ENCODE measurements at places on chromosomes 2 and 18.

GRCh38 chr2:21748501-21748900 is 624.7 kb downstream of the TDRD15 start:
- DNase-seq: no peak

DNA sequence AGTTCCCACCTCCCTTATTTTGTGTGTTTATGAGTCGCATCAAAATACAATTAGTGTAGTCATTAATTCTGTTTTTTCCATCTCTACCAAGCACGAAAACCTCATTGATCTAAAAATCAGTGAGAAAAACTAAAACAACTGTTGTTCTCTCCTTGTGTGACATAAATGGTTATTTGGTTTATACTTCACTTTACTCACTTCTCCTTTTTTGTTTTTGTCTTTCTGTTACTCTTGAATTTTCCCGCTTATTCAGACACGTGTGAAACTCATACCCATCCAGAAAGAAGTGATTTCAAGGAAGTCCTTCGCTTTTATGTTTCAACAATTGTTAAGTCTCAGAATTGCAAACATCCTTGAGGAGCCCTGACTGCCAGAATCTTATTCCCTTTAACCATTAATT is 121.6 kb downstream of the EML6 start:
- no peak for DNase-seq

DNA sequence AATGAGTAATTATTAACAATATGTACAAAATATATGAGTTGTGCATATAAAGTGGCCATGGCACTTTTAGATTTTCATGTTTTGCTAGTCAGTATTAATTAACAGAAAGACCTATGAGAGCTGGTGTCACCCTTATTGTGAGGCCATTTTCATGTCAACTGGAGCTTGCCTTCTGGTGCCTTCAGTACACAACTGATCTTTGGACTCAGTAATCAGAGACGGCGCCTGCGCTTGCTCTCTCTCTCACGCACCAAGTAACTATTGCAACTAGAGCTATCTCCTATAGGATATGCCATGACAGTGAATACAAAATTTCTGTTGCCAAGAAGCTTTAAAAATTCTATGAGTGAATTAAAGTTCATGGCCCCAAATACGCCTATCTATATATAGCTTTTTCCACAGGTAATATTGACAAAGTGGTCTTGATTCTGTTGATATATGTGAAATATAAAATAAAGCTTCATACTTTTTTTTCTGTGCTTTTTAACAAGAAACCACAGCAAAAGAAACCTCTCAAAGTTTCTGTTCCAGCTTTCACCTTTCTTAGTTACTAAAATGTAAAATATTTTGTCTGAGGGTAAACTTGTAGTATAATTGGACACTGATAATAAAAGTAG is 2.9 kb downstream of the SERTAD2 start:
- DNase-seq: no peak

- no peak for DNase-seq
Measured at GRCh38 chr18:69402533-69402989, 1.9 kb downstream of the DOK6 start.

- no peak for DNase-seq
Measured at GRCh38 chr2:22086726-22087125, 963.0 kb downstream of the TDRD15 start.

DNA sequence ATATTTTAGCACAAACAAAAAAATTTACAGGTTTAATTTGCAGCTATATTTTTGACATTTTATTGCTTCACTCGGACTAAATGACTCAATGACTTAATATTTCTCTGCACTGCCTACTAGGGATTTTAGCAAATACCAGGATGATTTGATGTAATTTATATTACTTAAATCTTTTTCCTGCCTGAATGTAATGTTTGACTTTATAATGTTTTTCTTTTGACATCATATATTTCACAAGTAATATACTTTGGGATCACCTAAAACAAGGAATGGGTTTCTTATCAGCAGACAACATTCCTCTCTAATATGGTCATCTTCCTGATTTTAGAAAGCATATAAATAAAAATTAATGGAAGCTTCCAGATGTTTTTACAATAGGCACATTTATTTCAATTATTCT is 253.2 kb upstream of the EPC2 start:
- no peak for DNase-seq

DNA sequence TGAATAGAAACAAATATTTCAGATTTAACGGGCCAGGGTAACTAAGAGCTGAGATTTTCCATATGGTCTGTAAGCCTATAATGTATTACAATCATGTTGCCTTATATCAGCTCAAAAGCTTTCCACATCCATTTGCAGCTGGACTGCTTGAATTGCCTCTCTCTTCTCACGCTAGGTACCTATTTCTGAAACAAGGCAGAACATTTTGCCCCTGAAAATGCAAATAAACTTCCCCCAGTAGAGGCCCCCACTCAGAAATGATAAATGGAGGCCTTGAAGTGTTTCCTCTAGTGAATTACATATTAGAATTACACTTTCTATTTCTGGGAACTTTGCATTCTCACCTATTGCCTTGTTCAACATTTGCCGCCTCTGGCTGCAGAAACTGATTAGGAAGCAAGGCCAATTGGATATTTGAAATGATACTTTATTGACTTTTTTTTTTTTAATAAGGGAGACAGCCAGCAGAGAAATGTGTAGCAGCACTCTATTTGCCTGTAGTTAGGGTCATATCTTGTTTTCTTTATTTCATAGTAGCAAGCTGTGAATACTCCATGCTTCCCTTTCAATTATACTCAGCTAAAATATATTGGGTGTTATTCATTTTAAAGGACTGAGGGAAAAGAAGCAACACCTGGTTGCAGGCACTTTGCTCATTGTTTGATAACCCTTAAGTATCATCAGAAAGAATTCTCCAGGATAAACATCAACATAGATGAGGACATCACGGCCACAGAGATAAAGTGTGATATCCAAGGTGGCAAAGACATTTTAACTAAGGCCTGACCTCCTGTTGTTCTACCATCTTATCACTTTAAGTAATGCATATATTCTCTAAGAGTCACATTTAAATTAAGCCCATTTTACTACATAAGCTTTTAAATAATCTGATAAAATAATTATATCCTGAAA is 505.5 kb downstream of the LRRTM4 start:
- DNase-seq: no peak

DNA sequence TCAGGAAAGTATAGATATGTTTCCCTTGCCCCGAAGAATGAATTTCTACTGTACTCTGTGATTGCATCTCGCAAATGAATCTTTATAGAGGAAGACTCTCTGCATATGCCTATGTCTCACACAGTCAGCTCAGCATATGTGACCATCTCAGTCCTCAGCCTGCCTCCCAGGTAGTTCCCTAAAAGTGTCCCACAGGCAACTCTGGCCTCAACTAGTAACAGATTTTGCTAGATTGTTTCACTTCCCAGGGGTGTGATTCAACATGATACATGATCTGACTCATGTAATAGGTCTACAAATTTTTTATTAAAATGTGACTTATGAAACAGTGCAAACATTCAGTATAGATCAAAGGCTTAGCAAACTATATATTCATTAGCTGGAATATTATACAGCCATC is 296.6 kb upstream of the CRIM1 start:
- DNase-seq: no peak

GRCh38 chr2:135657806-135658582 is 83.7 kb upstream of the UBXN4 start:
- DNase-seq: peak; percentile 50

GRCh38 chr2:38394041-38394440 is 17.0 kb upstream of the ATL2 start:
- no peak for DNase-seq

- DNase-seq: no peak
Measured at GRCh38 chr2:111071600-111072171, 49.0 kb upstream of the BCL2L11 start.

DNA sequence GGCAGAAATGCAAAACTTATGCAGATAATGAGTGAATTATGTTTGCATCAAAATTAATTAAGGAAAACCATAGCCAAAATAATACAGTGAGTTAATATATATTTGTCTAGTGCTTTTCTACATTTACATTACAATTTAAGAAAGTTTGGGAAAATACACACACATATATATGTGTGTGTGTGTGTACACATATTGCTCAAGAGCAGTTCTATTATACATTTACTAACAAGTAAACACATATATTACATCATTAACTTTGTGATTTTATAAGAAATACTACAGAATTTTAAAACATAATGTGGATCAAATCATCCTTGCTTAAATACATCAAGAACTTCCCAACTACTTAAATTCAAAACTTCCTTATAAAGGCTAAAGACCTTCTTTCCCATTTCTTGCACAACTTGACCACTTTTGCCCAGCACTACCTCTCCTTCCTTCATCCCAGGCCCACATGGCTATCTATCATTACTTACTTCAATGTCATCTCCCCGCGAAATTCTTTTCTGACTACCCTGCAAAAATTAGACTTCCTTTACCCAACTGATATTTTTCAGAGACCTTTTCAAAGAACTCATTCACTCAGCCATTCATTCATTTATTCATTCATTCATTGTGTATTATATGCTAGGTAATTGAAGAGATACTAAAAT is 68.4 kb downstream of the COL5A2 start:
- no peak for DNase-seq

DNA sequence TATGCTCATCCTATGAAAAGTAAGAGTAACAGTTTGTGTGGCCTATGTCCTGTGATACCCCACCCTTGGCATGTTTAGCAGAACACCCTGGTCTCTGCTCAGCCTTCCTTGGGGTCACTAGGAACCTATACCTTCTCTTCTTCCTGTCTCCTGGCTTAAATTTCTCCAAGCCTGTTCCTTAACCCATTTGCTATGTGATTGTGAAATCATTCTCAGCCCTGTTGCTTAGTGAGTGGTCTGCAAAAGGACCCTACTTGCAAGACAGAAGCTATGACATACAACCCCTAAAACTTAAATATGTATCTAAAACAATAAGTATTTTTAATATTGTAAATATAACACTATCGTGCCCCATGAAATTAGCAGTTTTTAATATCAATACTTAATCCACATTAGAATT is 524.7 kb downstream of the PARD3B start:
- DNase-seq: no peak

DNA sequence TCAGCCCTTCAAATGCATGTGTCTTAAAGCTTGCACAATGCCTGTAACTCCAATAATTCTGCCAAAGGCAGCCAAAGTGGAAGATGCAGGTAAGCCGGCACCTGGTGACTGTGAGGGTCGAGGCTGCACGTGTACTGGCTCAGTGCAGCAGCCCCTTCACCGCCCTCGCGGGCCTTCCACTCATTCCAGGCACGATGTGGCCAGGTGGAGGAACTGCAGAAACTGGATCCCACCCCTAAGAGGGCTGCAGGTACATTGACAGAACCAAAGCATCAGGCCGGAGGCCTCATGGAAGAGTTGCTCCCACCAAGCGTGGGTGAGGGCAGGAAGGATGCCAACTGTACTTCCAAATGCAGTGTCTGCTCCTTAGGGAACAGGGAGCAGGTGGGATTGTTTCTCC is 253.4 kb downstream of the HDAC4 start:
- DNase-seq: no peak

DNA sequence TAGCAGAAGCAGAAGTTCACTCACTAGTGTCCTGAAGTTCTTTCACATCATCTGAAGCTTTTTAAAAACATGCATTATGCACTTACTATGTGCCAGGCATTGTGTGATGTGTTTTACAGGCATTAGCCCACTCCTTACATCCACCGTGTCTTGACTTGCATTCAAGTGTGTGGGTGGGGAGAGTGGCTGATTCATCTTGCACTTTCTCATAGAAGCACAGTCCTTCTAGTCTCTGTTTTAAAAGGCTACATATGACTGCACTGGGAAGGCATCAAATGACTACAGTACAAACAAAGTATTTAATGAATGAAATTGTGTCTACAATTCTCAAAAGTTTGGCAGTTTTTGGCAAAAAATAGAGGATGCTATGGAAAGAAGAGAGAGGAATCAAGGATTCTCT is 21.6 kb upstream of the DSC3 start:
- no peak for DNase-seq

GRCh38 chr2:68237976-68238580 is 14.3 kb downstream of the PPP3R1 start:
- DNase-seq: no peak

GRCh38 chr2:134401081-134401497 is 147.2 kb downstream of the MGAT5 start:
- DNase-seq: no peak

DNA sequence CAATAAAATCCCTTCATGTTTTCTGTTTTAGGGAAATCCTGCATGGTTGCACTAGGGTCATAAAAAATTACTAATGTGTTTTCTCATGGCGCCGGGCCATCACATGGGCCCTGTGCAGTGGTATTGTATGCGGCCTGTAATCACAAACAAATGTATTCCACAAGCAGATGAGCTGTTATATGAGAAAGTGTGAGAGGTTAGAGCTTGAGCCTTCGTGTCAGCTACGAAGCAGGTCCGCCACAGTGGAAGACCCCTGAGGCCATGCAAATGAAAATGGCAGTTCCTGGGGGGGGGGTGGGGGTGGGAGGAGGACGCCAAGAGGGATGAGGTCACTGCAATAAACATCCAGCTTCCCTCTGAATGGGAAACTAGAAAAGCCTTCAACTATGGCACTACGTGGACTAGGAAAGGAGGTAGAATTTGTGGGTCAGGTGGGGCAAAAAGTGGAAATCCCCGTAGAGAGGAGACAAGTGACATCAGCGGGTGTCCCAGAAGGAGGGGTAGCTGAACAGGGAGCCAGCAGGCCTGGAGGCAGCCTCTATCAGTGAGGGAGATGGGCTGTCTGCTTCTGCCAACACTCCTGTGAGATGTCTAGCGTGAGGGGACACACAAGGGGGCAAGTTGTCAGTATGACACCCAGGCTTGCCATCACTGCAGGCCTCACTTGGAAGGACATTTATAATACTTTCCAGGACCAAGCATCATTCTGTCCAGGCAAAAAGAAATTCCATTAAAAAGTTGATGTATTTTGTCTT is 130.3 kb upstream of the CTAGE1 start:
- no peak for DNase-seq

DNA sequence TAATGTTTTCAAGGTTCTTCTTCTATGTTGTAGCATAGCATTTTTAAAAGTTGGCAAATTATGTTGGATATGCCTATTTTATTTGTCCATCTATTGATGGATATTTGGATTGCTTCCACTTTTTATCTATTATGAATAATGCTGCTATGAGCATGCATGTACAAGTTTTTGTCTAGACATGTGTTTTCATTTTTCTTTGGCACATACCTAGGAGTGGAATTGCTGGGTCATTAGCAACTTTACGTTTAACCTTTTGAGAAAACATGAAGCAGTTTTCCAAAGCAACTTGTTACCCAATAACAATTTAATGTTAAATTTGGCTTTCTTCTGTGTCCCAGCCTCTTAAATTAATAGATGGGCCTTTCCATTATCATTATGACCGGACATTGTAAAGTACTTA is 30.3 kb downstream of the DNAH6 start:
- DNase-seq: no peak

DNA sequence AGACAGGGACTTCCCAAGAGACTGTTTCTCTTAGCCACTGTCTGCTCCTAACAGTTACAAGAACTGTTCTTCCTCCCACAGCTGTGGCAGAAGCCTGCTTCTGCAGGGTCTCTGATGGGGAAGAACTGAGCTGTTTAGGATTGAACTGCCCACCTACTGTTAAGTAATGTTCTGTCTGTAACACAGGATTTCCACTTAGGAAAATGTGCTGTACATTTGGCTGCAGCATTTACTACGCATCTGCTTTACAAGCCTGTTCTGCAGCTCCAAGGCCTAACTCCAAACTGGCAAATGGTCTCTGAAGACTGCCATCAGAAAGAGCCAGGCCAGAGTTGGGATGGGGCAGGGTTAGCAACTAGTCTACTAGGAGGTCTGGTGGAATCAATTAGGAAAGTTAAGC is 87.8 kb upstream of the UPP2 start:
- no peak for DNase-seq

Measured in CD4-positive, alpha-beta T cell treated with Interleukin-6 at 100 ng/mL for 8 hours (primary cell).